Body of pancreas (tissue), 4 donors: ENCODE measurements at places on chromosomes 3 and 15. TPM values are rescaled to one million over a fixed set of nuclear protein-coding genes. Genes with fewer than 3 reads are reported as not detected.

MYO9A gene
- total RNA-seq = 12.9 TPM

KNG1 gene
- total RNA-seq = not detected

SCAP gene
- 56.6 TPM for total RNA-seq

NECTIN3 gene
- 7.6 TPM for total RNA-seq

MESP1 gene
- 4.3 TPM for total RNA-seq

PTPN23 gene
- total RNA-seq = 28.5 TPM

ACKR4 gene
- 2.0 TPM for total RNA-seq

ABHD17C gene
- 3.6 TPM for total RNA-seq

CCNB2 gene
- 0.26 TPM for total RNA-seq

ACOX2 gene
- 5.9 TPM for total RNA-seq

CCDC39 gene
- 0.66 TPM for total RNA-seq

GRCh38 chr15:55222588-55222987, 25.8 kb upstream of the RSL24D1 start:
- no peak for DNase-seq

- no peak for DNase-seq
Observed at GRCh38 chr3:42983927-42984326, 4.8 kb downstream of the GASK1A start.

- DNase-seq = no peak
Observed at GRCh38 chr3:195269375-195270078, 1.4 kb downstream of the XXYLT1 start.

DNA sequence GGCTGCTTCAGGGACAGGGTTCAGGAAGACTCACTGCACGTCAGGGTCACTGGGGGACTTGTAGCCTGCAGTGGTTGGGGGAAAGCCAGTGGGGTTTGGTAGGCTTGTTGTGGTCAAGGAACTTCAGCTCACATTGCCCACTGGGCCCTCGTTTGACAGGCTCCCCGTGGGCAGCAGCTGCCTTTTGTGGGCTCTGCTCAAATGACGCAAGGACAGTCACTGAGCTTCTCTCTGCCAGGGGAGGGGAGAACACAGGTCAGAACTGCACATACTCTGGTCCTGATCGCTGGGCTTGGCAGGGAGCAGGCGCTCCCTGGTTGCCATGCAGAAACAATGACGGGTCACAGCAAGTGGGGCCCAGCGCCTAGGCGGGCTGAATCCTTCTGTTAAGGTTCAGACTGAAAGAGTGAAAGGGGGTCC, 45.5 kb downstream of the FAM174B start:
- DNase-seq = no peak

DNA sequence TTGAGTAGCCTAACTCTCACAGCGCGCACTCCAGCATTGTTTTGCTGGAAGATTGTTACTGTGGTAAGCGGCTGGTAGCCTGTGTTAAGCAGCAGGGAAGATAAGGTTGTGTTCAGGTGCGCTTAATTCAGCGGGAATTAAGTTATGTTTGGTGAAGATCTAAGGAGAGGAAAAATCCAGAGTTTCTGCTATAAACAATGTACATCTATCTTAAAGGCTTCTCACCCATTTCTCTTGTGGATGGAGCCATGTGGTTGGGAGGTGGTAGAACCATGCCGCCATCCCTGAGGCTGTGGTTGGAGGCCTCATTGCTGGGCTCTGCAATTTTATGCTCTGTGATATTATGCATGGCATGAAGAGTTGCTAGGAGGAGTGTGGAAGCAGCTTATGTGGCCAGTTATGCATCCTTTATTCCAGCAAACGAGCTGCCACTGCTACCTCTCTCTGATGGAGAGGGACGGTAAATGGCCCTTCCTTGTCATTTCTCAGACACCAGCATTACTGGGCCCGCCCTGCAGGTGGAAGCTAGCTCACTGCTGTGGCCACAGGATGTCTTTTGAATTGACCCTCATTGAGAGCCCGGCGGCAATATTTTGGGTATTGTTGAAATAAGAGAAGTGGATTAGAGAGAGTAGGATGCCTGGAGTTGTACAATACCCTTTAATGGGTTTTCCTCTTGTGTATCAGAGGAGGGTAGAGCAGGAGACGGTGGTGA, 1.3 kb downstream of the MINAR1 start:
- DNase-seq = no peak

GRCh38 chr15:59950603-59951388, 53.3 kb upstream of the FOXB1 start:
- no peak for DNase-seq

DNA sequence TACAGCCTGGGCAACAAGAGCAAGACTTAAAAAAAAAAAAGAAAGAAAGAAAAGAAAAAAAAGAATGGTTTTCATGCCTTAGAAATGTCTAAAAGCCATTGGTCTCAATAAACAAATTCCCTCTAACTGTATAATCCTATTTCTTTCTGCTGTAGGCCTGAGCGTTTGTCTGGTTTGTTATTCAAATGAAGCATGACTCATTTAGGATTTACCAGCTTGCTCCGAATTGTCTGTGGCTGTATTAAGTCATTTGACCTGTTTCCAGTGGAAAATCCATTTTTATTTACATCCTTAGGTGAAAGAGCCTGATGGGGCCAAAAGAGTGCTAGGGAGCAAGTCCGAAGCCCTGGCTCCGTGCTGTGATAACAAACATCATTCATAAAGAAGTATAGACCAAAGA, 73.8 kb downstream of the BDH1 start:
- DNase-seq = no peak

DNA sequence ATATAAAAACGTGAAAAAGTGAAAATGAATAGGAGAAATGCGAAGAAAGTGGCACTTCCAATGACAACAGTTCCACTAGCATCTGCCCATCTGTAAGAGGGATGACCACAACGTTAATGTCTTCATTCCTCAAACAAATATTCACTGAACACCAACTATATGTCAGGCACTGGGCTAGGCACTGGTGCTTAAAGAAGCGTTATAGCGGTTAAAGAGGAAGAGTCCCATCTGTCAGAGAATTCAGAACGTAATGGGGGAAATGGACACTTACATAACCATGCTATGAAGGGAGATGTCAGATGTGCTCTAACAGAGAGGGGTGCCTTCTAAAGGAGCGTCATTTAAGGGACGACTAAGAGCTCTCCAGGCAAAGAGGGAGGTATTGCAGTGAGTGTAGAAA, 8.2 kb downstream of the RUBCN start:
- no peak for DNase-seq

- peak; percentile 44 for DNase-seq
Observed at GRCh38 chr3:18288243-18288642, 136.9 kb downstream of the SATB1 start.

- no peak for DNase-seq
Observed at GRCh38 chr3:100702082-100702979, 7.0 kb upstream of the TFG start.

- no peak for DNase-seq
Observed at GRCh38 chr3:113914646-113915045, 33.2 kb upstream of the ZDHHC23 start.

GRCh38 chr15:68693071-68693470, 114.3 kb downstream of the CORO2B start:
- DNase-seq = no peak

DNA sequence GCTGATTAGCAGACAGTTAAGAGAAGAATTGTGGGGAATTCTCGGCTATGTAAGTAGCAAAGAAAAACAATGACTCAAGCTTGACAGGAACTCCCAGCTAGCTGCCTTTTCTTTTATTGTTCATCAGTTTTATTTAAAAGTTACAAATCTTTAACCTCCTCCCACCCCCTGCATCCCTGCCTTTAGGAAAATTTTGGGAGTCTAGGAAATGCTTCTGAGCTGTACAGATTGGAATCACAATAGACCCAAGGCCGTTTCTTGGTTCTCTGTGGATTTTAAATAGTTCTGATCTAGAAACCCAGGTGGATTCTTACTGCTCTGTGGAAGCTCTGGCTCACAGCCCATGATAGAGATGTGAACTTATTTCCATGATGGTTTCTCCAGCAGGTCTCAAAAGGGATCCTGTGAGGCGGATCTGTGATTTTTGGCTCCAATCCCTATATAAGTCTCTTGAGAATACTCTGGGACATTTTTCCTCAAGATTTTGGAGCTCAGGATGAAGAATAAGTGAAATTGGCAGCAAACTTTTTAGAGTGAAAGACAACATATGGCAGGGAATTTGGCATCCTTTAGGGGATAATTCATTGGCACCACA, 312.3 kb downstream of the EPHA3 start:
- no peak for DNase-seq

- DNase-seq = no peak
Observed at GRCh38 chr3:194421-194820, 2.1 kb upstream of the CHL1 start.

GRCh38 chr3:178456621-178457285, 79.5 kb upstream of the KCNMB2 start:
- no peak for DNase-seq

- DNase-seq = no peak
Observed at GRCh38 chr3:12227833-12228232, 61.0 kb upstream of the PPARG start.

DNA sequence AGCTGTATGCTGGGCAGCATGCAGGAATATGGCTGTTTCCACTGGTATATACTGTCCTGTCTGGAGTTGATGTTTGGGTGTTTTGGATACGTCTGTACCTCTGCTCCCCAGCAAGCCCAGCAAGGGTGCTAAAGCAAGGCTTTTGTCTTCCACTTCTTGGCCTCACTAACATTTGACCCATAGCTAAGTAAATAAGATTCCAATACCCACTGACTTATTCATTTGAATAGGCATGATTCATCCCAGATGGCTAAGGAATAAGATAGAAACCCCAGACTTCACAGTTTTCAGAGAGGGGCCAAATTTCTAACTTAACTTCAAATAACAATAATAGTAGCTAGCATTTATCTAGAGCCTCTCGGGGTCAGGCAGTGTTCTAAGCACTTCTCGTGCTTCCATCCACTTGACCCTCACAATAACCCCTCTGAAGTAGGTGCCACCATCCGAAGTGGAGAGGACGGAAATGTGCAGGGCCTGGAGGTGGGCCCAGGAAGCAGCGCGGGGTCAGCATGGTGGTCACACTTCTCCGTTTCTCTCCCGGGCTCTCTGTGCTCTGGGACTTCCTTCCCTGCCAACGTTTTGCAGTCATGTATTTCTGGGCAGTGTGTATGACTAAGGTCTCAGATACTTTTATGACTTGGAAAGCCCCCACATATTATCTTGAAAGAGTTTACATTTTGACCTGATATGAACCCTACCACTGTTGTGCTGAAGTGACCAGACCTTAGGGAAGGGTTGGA, 39.3 kb downstream of the LRRK1 start:
- DNase-seq = no peak

- DNase-seq = no peak
Observed at GRCh38 chr3:190616637-190617036, 102.8 kb downstream of the IL1RAP start.

- DNase-seq = no peak
Observed at GRCh38 chr3:102714567-102714966, 279.8 kb downstream of the ZPLD1 start.

GRCh38 chr3:140128631-140129030, 193.6 kb downstream of the CLSTN2 start:
- peak; percentile 55 for DNase-seq

- no peak for DNase-seq
Observed at GRCh38 chr3:187841560-187841959, 96.3 kb upstream of the BCL6 start.

DNA sequence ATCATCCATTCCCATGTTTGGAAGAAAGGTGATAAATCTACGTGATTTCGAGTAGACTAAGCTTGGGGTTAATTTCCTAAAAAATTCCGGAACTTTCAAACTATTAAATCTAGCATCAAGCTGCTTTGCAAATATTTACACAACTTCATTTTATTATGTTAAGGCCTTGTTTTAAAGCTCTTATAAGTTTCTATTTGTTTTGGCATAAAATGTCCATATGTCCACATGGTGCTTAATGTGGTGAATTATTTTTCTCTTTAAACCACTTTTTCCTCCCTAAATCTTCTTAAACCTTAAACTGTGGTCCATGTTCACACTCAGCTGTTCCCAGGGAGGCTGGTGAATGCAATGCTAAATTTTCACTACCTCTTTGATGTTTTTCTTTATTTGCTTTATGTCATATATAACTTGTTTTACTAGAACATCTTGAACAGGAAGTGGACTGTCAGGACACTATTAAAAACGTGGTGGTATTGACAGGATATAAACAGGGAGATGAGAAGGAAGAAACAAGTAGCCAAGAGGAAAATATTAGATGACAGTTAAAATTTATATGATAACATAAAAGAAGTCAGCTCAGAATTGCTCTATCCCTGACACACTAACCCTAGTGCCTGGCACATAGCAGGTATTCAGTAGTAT, 72.5 kb upstream of the AGTR1 start:
- no peak for DNase-seq

- no peak for DNase-seq
Observed at GRCh38 chr3:178669758-178670157, 133.5 kb downstream of the KCNMB2 start.

DNA sequence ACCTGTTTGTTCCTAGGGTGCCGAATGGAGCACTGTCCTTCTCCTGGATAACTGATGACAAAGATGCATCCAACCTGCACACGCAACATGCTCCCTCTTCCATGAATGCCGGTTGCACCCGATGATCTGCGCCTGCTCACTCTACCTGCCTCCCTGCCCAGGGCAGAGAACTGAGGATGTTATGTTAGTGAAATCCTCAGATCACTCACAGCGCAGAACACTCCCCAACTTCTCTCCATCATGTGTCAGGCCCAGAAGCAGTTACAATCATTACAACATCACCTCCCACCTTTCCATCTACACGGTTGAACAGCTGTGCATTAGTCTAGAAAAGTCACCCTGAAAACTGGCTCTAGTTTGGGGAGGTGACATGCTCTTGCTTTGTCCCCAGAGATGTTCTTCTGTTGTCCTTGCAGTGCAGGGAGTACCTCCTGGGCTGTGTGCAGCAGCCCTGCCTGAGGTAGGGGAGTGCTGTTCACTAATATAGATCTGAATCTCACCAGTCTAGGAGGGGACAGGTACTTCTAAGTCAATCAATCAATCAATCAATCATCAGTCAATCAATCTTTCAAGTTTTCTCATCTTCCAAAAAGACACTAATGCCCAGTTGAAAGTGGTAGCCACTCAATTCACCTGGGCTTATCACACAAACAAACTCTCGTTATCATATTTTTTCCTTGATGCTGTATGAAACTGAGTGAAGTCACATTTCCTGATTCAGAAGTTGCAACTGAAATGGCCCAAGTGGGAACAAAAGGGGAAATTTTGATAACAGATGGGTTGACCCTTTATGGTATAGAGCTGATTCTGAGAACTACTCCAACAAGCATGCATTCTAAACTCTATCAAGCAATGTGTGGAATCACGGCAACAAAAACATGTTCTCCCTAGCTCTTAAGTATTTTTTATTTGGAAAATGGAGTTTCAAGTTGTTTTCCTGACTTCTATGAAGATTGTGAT, 15.4 kb upstream of the ISLR start:
- DNase-seq = no peak

GRCh38 chr3:121431726-121432517, 113.9 kb downstream of the POLQ start:
- peak; percentile 35 for DNase-seq
